Dorsolateral prefrontal cortex (tissue), 122 donors: ENCODE measurements at places on chromosomes 1 and 21. TPM values are rescaled to one million over a fixed set of nuclear protein-coding genes. Genes with fewer than 3 reads are reported as not detected.

Gene SESN2
- 12.2 TPM for total RNA-seq

Gene NEK2
- total RNA-seq: 1.4 TPM

Gene C1orf185
- total RNA-seq: not detected

Gene CR1
- total RNA-seq: 0.91 TPM

Gene FMO5
- 3.9 TPM for total RNA-seq

Gene RGS8
- 11.4 TPM for total RNA-seq

Gene USH2A
- total RNA-seq: 0.32 TPM

Gene LMOD1
- 3.9 TPM for total RNA-seq

Gene SLAMF9
- not detected for total RNA-seq

Gene SHISA4
- total RNA-seq: 101 TPM

Gene COL16A1
- total RNA-seq: 126 TPM

Gene GBP5
- total RNA-seq: 0.98 TPM

Gene PLEKHN1
- not detected for total RNA-seq

Gene PLA2G4A
- 7.8 TPM for total RNA-seq

Gene ERG
- total RNA-seq: 8.1 TPM

Gene OVAAL
- not detected for total RNA-seq

Gene PEX11B
- total RNA-seq: 56.2 TPM
